ENCODE measurements at places on chromosomes 16 and 17.

DNA sequence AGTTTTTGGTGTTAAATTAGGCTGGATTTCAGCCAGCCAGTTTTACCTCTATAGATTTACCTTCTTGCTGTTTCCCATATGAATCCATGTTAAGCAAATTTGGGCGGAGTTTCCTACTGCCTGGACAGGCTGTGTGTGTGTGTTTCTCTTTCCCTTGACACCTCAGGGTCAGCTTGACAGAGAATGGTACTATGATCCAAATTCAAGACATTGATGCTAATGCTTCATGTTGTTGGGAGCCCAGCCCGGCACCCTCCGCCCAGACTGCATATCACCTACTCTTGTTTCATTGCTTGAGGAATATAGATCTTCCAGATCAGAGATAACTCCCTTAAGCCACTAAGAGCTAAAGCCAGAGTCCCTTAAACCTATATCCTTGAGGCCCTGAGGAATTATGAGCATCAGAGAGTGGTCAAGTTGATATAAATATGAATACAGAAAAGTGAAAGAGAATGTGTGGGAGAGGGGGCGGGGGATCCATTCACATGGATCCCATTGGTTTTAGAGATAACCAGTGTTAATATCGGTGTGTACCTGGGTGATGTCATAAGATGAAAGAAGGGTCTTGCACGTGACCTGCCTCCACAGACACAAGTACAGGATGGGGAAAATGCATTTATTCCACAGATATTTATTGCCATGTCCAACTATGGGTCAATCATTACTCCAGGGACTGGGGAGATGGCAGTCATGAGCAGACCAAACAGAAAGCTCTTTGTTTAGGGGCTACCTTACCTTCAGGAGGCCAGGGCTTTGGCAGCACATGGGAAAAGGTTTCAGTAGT lies 69.7 kb downstream of the WIPI1 start:
- no peak overlapping the region for H3K4me3 ChIP-seq
- no peak for DNase-seq
- no peaks in the 10 kb centered on the region for H3K36me3 ChIP-seq
- no peaks in the 10 kb centered on the region for H3K27me3 ChIP-seq
- H3K27ac ChIP-seq, result no peak overlapping the region

GRCh38 chr17:49357516-49357915 lies 4.5 kb downstream of the ZNF652 start:
- no peak overlapping the region for H3K4me3 ChIP-seq
- peaks cover 29% of the 10 kb centered on the region for H3K4me1 ChIP-seq
- DNase-seq, result no peak
- H3K27me3 ChIP-seq, result no peaks in the 10 kb centered on the region

DNA sequence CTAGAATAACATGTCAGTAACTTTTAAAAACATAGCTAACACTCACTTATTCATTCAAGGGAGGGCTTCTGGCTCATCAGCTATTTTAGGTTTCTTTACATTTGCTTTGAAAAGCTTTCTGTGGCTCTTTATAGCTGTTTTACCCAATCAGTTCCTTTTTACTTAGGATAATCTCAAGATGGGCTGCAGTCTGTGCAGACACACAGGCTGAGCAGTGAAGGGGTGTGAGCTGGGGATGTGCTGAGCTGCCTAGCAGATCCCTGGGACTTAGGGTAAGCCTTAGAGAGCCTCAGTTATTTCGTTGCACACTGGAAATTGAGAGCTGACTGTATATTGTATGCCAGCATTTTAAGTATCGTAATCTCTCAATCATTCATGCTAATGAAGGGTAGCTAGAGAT lies 30.2 kb upstream of the NOL11 start:
- DNase-seq, result no peak
- no peaks in the 10 kb centered on the region for H3K36me3 ChIP-seq
- H3K27me3 ChIP-seq, result no peaks in the 10 kb centered on the region
- peaks cover 26% of the 10 kb centered on the region for H3K4me1 ChIP-seq
- H3K4me3 ChIP-seq, result no peak overlapping the region

DNA sequence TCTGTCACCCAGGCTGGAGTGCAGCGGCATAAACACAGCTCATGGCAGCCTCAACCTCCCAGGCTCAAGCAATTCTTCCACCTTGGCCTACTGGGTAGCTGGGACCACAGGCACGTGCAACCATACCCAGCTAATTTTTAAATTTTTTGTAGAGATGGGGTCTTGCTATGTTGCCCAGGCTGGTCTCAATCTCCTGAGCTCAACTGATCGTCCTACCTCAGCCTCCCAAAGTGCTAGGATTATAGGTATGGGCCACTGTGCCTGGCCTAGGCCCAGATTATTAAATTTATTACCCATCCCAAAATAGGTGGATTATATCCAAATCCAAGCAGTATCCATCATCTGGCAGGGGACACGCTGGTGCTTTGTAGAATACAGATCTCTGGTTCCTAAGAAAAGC lies 53.8 kb downstream of the METTL16 start:
- no peak overlapping the region for H3K4me3 ChIP-seq

DNA sequence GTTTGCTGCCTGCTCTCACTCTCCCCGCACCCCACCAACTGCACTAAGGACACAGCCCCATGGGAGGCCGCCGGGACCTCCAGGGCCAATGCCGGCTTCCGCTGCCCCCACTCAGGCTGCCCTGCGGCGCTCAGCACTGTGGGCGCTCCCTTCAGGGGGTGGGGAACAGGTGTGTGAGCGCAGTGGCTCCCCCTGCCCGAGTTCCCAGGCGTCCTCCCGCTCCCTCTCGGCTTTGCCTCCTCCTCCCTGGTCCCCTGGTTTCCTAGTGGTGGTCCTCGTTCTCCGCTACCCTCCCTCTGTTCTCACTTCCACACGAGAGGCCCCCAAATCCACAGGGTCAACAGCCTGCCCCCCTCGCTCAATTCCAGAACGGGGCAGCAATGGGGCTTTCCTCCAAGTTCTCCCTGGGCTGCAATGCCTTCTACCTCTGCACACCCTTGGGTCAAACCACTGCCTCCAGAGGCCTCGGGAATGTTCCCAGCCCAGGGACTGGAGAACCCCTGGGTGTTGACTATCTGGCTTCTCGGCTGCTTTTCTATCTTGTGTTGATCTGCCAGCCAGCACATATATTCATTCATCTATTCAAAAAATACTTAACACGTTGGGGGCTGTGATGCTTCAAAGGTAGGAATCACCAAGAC lies 9.9 kb downstream of the FOXJ1 start:
- no peak overlapping the region for H3K27ac ChIP-seq
- H3K4me3 ChIP-seq, result no peak overlapping the region
- peaks cover 11% of the 10 kb centered on the region for H3K4me1 ChIP-seq
- DNase-seq, result no peak
- no peaks in the 10 kb centered on the region for H3K27me3 ChIP-seq

DNA sequence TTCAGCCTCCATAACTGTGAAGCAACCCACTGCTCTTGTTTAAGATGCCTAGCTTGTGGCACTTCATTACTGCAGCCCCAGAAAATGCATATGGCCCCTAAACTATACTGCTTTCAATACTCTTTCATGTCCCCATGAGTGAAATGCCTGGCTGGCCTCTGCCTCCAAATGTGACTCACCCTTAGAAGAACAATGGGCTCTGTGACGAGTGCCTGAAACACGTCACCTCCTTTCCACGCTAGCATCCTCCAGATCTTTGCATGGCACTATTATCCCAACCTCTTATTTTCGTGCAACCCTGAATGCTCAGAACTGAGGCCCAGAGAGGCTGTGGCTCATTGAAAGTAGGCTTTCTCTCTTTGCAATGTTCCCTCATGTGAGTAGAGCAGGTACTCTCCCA lies 233.1 kb downstream of the CBLN1 start:
- DNase-seq, result no peak
- H3K36me3 ChIP-seq, result no peaks in the 10 kb centered on the region
- H3K27ac ChIP-seq, result no peak overlapping the region

DNA sequence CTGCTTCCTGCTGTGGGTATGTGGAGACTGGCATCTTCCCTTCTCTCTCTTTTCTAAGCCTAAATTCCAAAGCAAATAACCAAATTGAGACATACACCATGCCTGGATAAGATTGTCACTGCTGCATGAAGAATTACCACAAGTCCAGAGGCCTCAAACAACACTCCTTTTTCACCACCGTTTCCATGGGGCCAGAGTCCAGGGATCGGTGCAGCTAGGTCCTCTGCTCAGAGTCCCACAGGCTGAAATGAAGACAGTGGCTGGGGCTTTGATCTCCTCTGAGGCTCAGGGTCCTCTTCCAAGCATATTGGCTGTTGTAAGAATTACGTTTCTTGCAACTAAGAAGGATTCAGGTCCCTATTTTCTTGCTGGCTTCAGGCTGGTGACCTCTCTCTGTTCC lies 130.4 kb downstream of the SLC39A11 start:
- no peaks in the 10 kb centered on the region for H3K4me1 ChIP-seq
- no peaks in the 10 kb centered on the region for H3K36me3 ChIP-seq
- no peak overlapping the region for H3K4me3 ChIP-seq
- H3K27me3 ChIP-seq, result no peaks in the 10 kb centered on the region

GRCh38 chr17:72950242-72950931 lies 142.1 kb downstream of the SLC39A11 start:
- peak overlapping the region; percentile 49 for H3K27ac ChIP-seq
- no peaks in the 10 kb centered on the region for H3K36me3 ChIP-seq
- H3K27me3 ChIP-seq, result no peaks in the 10 kb centered on the region
- peaks cover 42% of the 10 kb centered on the region for H3K4me1 ChIP-seq
- no peak overlapping the region for H3K4me3 ChIP-seq

GRCh38 chr16:10601444-10602408 lies 21.3 kb upstream of the EMP2 start:
- no peak overlapping the region for H3K4me3 ChIP-seq
- H3K27me3 ChIP-seq, result peaks cover 2% of the 10 kb centered on the region
- H3K4me1 ChIP-seq, result no peaks in the 10 kb centered on the region

GRCh38 chr17:61574542-61575351 lies 16.3 kb downstream of the NACA2 start:
- H3K27ac ChIP-seq, result no peak overlapping the region
- no peaks in the 10 kb centered on the region for H3K36me3 ChIP-seq
- no peak overlapping the region for H3K4me3 ChIP-seq
- no peaks in the 10 kb centered on the region for H3K27me3 ChIP-seq
- no peaks in the 10 kb centered on the region for H3K4me1 ChIP-seq

DNA sequence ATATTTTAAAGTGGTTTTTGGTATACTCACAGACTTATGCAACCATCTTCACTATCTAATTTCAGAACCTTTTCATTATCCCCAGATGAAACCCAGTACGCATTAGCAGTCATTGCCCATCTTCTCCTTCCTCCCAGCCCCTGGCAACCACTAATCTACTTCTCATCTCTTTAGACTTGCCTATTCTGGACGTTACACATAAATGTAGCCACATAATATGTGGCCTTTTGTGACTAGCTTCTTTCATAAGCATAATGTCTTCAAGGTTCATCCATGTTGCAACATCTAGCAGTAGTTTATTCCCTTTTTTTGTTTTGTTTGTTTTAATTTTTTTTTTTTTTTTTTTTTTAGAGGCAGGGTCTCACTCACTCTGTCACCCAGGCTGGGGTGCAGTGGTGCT lies 28.5 kb upstream of the C17orf107 start:
- no peak overlapping the region for H3K4me3 ChIP-seq
- H3K27ac ChIP-seq, result no peak overlapping the region
- DNase-seq, result no peak
- H3K36me3 ChIP-seq, result no peaks in the 10 kb centered on the region

GRCh38 chr17:43356450-43356849 lies 42.3 kb upstream of the ARL4D start:
- no peaks in the 10 kb centered on the region for H3K36me3 ChIP-seq
- H3K27ac ChIP-seq, result no peak overlapping the region
- H3K27me3 ChIP-seq, result no peaks in the 10 kb centered on the region
- DNase-seq, result no peak
- no peak overlapping the region for H3K4me3 ChIP-seq
- H3K4me1 ChIP-seq, result peaks cover 10% of the 10 kb centered on the region

GRCh38 chr17:9177212-9177611 lies 155.9 kb downstream of the NTN1 start:
- no peaks in the 10 kb centered on the region for H3K36me3 ChIP-seq
- no peaks in the 10 kb centered on the region for H3K27me3 ChIP-seq
- H3K4me1 ChIP-seq, result no peaks in the 10 kb centered on the region
- no peak for DNase-seq
- no peak overlapping the region for H3K27ac ChIP-seq

DNA sequence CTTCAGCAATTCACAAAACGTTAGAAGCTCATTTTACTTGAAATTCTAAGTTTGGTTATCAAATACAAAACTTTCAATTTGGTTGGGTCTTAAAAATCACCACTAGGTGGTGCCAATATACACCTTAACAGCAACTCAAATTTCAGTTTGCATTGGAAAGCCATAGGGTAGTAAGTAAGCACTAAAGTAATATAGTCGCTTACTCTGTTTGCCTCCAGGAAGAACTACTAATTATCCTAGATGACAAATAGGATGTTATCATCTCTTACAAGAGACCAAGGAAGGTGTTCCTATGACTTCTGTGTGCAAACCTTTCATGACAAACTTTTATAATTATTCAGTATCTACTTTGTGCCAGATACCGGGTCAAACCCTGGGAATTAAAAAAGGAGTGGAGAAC lies 93.3 kb downstream of the MYO1D start:
- H3K4me1 ChIP-seq, result no peaks in the 10 kb centered on the region
- H3K36me3 ChIP-seq, result no peaks in the 10 kb centered on the region
- no peak overlapping the region for H3K27ac ChIP-seq
- no peaks in the 10 kb centered on the region for H3K27me3 ChIP-seq
- no peak overlapping the region for H3K4me3 ChIP-seq

GRCh38 chr16:49632086-49632794 lies 223.7 kb downstream of the ZNF423 start:
- no peaks in the 10 kb centered on the region for H3K36me3 ChIP-seq
- H3K4me3 ChIP-seq, result no peak overlapping the region
- H3K27ac ChIP-seq, result no peak overlapping the region
- H3K4me1 ChIP-seq, result no peaks in the 10 kb centered on the region

- no peak for DNase-seq
- no peak overlapping the region for H3K27ac ChIP-seq
- no peaks in the 10 kb centered on the region for H3K27me3 ChIP-seq
- peaks cover 4% of the 10 kb centered on the region for H3K4me1 ChIP-seq
- H3K4me3 ChIP-seq, result no peak overlapping the region
Measured at GRCh38 chr16:4684763-4685162, 8.6 kb upstream of the NUDT16L1 start.

GRCh38 chr17:66717641-66718058 lies 117.3 kb upstream of the CACNG5 start:
- peaks cover 13% of the 10 kb centered on the region for H3K4me1 ChIP-seq
- no peaks in the 10 kb centered on the region for H3K36me3 ChIP-seq
- no peak overlapping the region for H3K27ac ChIP-seq
- no peak for DNase-seq

DNA sequence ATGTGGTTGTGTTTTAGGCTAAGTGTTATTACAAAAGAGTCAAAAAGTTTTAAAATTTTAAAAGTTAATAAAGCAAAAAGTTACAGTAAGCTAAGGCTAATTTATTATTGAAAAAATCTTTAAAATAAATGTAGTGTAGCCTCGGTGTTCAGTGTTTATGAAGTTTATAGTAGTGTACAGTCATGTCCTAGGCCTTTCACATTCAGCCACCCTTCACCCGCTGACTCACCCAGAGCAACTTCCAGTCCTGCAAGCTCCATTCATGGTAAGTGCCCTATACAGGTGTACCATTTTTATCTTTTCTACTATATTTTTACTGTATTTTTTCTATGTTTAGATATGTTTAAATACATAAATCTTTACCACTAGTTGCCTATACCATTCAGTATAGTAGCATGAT lies 98.5 kb upstream of the RPRML start:
- no peak overlapping the region for H3K4me3 ChIP-seq
- H3K27ac ChIP-seq, result no peak overlapping the region
- no peaks in the 10 kb centered on the region for H3K27me3 ChIP-seq
- no peaks in the 10 kb centered on the region for H3K4me1 ChIP-seq

GRCh38 chr16:27085182-27085581 lies 18.5 kb downstream of the C16orf82 start:
- no peaks in the 10 kb centered on the region for H3K4me1 ChIP-seq
- peaks cover 3% of the 10 kb centered on the region for H3K27me3 ChIP-seq
- H3K4me3 ChIP-seq, result no peak overlapping the region
- no peak overlapping the region for H3K27ac ChIP-seq

GRCh38 chr17:51941272-51941671 lies 217.2 kb downstream of the CA10 start:
- no peak overlapping the region for H3K27ac ChIP-seq
- H3K36me3 ChIP-seq, result no peaks in the 10 kb centered on the region
- DNase-seq, result no peak
- H3K4me3 ChIP-seq, result no peak overlapping the region
